Cerebellum (tissue), 4 donors: ENCODE measurements at places on chromosomes 5 and 9. TPM values are rescaled to one million over a fixed set of nuclear protein-coding genes. Genes with fewer than 3 reads are reported as not detected.

PIP5K1B gene
- 20.2 TPM for total RNA-seq

DNA sequence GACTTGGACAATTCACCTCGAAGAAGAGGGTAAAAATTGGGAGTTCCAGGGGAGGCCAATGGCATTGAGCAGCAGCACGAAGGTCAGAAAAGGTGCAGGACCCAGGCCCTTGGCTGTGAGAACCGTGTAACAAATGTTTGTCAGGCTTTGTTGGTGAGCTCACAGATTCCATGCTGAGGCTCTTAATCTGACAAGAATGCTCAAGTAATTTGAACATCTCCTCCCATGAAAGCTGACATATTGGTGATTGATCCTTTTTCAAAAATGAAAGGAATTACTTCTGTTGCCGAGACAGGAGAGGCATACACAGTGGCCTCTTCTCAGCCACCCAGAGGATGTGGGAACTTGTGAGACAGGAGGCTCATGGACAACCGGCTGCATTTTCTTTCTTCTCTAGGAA, 11.6 kb downstream of the RAI14 start:
- no peak for DNase-seq

DNA sequence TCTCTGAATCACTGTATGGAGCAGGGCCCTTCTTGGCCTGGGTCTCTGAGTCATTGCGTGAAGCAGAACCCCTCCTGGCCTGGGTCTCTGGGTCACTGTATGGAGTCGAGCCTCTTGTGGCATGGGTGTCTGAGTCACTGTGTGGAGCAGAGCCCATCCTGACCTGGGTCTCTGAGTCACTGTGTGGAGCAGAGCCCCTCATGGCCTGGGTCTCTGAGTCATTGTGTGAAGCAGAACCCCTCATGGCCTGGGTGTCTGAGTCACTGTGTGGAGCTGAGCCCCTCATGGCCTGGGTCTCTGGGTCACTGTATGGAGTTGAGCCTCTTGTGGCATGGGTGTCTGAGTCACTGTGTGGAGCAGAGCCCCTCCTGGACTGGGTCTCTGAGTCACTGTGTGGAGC, 94.0 kb upstream of the RAPGEF1 start:
- DNase-seq = no peak

MTX3 gene
- 22.7 TPM for total RNA-seq

- DNase-seq = no peak
These were observed 447.1 kb upstream of the CDH10 start for GRCh38 chr5:25091921-25092320.

GRCh38 chr9:85871008-85871407, 69.9 kb upstream of the NAA35 start:
- no peak for DNase-seq

NRG2 gene
- 5.1 TPM for total RNA-seq

GRCh38 chr5:32083981-32084430, 90.1 kb downstream of the GOLPH3 start:
- peak; percentile 33 for DNase-seq

SAPCD2 gene
- 4.7 TPM for total RNA-seq

GRCh38 chr5:176447591-176447977, 601 bp upstream of the FAF2 start:
- DNase-seq = no peak

DNA sequence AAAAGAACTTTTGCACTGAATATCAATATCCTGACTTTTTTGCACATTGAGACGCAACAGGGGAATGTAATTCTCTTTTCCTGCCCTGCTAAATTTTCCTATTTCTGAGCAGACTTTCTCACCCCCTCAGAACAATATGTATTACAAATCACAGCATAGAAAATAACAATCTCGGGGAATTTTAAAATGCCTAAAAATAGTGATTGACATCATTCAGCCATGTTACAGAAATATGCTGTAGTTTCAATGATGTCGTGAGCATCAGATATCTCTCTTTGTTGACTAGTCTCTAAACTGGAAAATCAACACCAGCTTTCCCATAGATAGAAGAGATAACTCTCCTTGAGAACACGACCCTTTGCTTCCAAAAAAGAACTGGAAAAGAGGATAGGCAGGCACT, 166.7 kb downstream of the ZDHHC21 start:
- DNase-seq = no peak

- DNase-seq = no peak
These were observed 270.9 kb upstream of the IL12B start for GRCh38 chr5:159601216-159601615.

ZMYND19 gene
- 12.7 TPM for total RNA-seq

SPATA31C1 gene
- total RNA-seq = not detected

GRCh38 chr5:74179701-74180100, 460.8 kb downstream of the ENC1 start:
- no peak for DNase-seq

GRCh38 chr9:117412841-117413240, 2.0 kb downstream of the ASTN2 start:
- DNase-seq = peak; percentile 20

DNA sequence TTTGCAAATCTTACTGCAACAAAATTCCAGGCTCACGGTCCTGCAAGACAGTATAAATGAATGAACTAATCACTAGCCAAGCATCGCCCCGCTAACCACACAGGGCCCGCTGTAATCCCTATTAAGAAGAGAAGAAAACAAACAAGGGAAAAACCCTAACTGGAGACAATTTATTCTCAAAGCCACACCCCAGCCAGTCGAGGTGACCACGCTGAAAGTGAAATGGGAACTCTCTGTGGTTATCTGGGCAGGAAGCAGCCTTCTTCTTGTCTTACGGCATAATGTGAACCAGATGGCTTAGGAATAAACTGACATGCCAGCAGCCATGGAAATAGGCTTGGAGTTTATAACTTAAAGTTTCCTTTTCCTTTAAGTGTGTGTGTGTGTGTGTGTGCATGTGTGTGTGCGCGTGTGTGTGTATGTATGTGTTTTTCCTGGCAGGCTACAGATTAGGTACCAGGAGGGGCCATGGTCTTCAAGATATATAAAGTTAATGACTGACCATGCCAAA, 120.2 kb downstream of the SEMA6A start:
- DNase-seq = no peak
